ENCODE measurements at places on chromosomes 6 and 20.

DNA sequence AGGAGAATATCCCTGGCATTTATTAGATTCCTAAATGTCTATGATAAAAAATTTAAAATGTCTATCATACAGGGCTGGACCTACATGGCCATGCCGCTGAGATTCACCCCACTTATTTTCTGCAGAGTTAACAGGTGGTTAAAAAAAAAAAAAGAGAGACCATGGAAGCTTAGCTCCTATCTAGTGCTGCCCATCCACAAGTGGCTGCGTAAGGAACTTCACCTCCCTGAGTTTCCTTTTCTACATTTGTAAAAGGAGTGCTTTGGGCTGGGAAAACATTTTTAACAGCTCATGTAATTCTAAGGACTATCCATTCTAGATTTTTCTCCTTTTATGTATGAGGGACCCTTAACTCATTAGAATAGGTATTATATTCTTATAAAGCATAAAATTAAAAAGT is 534.1 kb downstream of the MMUT start:
- DNase-seq, result no peak

DNA sequence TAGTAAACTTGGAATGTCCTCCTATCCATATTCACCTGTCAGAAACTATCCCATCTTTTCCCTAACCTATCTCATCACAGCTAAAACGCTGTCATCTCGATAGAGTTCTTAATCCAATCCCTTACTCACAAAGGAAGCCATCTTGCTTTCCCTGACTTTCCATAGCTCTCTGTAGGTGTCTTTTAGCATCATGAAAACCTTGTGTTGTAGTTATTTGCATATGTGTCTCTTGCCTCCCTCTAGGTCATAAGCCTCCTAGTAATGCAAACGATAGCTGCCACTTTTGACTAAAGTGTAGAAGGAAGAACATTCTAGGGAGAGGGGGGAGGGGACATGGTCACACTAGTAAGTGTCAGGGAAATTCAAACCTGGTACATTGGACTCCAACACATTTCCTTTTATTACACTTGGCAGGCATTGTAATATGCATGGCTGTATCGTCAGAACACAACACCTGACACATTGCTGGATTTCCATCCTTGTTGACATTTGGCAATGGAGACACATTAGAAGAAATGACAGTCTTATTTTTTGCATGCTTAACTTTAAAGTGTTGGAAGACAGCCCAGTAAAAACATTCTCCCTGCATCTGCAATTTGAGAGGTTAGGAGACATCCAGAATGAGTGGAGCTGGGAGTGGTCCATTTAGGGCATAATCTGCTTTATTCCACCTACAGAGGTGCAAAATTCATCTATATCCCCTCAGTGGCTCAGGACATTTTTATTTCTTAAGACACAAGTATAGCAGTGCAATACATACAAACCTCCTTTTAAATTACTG is 283.4 kb downstream of the HAO1 start:
- no peak for DNase-seq

GRCh38 chr6:150534553-150534952 is 65.1 kb upstream of the PLEKHG1 start:
- DNase-seq, result no peak

GRCh38 chr6:126051791-126052190 is 65.5 kb downstream of the TRMT11 start:
- DNase-seq, result no peak

DNA sequence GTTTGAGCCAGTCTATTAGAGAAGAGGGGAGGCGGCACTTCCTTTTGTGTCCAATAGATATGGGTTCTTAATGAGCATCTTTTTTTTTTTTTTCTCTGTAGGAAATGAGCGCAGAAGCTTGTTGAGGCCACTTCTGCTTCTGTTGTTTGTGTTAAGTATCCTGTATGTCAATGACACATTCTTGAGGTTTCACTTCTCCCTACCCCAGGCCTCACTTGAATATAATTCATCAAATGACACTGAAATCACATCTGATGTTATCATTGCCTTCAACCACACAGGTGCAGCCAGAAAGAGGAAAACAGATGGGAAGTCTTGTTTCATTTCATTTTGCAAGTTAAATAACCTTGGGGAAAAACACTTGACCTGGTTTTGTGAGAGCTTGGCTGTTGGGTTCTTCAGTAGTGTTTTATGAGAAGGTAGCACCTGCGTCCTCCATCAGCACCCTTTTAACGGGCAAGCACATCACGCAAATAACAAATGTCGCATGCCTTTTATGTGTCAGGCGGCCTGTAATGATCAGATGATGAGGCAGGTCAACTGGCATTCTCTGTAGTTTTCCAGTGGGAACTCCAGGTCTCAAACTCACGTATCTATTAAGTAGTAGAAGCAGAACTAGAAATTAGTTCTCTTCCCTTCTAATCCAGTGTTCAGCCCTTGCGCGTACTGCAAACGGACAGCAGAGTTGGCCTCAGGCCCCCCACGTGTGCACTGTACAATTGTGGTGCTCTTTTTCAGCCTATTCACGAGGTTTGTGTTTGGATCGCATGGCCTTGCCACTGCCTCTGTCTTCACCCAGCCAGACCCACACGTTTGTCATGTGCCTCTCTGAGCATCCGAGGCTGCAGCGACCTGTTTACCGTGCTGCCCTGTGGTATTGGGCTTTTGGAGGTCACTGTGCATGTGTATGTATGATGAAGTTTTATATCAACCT is 23.5 kb downstream of the PLEKHG1 start:
- DNase-seq, result no peak

GRCh38 chr6:150315626-150316025 is 53.2 kb upstream of the IYD start:
- no peak for DNase-seq

DNA sequence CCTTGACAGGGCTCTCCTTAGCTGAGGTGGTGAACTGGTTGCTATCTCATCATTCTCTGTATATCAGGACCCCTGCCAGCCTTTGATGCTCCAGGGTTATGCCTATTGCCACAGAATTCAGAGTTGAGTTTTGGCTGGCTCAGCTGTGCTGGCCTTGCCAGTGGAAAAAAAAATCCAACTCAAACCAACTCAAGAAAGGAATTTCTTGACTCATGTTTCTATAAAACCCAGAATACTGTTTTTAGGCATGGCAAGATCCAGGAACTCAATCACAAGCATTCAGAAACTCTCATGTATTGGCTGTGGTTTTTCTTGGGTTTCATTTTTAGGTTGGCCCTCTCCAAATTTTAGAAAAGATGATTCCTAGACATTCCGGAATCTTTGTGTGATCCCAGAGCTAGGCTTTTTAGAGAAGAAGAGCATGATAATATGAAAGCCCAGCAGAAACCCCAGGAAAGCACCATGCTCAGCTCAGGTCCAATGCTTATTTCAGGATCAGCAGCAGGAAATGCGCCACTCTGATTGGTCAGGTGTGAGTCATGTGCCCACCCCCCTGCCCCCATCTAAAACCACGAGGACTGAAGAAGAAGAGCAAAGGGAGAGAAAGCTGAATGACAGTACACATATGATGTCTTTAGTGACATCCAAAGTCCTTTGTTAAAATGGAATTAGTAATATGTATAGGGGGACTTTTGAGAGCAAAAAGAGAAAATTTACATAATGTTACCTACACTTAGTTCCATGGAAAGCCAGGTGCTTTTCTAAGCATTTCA is 122.9 kb downstream of the RNF144B start:
- DNase-seq, result no peak

DNA sequence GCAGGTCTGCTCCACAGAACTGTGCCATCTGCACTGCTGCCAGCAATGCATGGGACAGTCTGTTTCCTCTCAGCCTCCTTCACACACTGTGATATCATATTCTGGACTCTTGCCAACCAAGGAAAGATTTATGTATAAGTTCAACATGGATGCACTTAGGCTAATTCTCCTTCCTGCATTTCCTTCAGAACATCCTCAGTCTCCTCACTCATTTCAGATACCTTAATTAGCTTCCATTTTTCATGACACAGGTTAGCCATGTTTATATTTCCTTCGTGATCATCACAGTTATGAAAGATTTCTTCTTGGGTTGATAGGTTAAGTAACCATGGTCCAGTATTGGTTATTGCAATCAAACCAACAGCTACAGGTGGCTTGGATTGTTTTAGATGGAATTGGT is 46.4 kb upstream of the DDR1 start:
- no peak for DNase-seq

DNA sequence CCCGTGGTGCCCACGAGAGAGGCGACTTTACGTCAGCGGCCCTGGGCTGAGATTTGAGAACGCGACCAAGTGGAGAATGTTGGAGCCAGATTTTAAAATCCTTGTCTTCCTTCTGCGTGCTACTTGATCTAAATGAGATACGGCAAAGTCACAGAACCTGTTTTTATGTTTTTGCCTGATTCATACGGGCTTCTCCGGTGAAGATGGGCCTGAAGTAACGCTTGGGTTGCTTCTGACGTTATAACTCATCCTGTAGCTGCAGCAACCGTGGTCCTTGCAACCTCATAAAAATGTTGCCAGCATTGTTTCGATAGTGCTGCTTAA is 462 bp upstream of the SLC35B3 start:
- DNase-seq, result no peak
